Left ventricle myocardium inferior (tissue), 1 donor: ENCODE measurements at places on chromosomes 11 and 22.

DNA sequence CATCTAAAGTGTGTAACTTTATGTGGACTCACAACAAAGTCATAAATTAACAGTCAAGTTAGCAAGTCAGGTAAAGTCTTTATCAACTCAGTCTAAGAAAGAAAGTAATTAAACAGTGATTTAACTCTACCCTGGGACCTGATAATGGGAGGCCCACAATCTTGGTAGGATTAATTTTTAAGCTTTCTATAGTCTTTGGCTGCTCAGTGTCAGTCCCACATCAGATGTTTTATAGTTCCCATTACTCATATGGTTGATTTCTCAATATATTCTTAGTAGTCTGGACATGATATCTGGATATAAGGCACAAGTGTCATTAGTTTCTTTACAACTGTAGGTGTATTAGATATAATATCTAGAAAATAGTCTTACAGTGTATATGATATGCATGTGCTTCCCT is 38.5 kb upstream of the SCN3B start:
- no peak for DNase-seq

- no peak for DNase-seq
These were observed 9.1 kb downstream of the DRD4 start for GRCh38 chr11:646214-646613.

- DNase-seq, result no peak
These were observed 801 bp upstream of the TXNRD2 start for GRCh38 chr22:19942157-19943081.

DNA sequence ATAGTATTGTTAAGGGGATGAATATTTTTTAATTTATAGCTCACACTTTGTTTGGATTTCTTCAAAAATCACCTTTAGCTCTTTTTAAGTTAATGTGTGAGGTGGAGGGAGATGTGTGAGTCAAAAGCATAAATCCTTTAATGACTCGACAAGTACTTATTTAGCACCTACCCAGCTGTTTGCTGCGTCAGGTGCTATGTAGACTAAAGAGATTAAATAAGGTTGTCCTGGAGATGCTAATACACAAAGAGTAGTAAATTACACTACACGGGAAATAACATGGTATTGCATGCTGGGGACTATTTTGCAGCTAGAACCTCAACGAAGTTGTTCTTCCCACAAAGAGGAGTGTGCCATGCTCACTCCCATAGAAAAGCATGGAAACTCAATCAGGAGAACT is 583.3 kb upstream of the TENM4 start:
- DNase-seq, result no peak

DNA sequence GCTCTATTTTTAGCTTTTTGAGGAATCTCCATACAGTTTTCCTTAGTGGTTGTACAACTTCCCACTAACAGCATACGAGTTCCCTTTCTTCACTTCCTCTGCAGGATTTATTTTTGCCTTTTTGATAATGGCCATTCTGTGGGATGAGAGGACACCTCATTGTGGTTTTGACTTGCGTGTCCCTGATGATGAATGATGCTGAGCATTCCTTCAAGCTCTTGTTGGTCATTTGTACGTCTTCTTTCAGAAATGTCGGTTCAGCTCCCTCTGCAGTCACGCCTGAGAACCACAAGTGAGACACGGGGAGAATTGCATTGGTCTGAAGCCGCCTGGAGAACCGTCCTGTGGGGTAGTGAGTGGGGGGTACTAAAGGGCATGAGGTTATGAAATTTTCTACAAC is 2.0 kb upstream of the KRTAP5-10 start:
- no peak for DNase-seq

- DNase-seq, result no peak
These were observed 6.2 kb downstream of the CRYAB start for GRCh38 chr11:111905411-111905810.

DNA sequence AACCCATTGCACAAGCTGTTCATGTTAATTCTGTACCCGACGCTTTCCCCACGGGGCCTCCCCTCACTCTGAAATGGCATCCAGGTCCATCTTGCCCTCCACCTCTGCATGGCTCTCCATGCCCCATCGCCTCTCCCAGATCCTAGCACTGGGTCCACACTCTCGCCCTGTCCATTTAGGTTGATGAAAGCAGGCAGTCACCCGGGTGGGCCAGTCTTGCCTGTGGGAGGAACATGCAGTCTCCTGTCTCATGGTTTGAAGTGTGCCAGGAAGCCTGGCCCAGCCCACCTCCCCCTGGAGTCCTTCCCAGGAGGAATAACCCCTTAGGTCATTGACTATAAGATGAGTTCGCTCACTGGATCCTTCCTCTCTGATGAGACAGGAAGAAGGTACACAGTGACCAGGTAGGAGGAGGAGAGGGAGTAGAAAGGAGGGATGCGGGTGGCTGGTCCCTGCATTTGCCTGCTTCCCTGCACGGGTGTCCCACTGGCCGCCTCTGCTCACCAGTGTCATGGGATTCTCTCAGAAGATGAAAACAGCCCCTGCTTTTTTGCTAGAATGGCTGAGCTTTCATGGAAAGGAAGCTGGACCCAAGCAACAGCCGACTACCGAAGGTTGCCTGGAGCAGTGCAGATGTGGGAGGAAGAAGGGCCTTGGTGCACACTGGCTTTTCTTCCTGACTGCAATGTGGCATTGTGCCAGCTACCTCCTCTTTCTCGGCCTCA is 6.8 kb downstream of the TMEM121B start:
- DNase-seq, result no peak

DNA sequence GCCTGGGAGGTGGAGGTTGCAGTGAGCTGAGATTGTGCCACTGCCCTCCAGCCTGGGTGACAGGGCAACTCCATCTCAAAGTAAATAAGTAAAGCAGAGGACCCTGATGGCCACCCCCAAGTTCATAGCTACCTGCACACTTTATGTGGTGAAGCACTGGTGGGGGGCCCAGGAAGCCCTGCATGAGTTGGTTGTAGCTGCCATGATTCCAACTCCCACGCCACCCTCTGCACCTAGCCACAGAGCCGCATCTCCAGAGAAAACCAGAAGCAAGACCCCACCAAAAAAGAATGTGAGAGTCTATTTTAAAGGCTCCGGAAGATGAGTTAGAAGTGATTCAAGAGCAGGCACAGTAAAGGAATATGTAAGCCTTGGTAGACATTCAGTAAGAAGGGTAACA is 20.4 kb upstream of the TMA7B start:
- DNase-seq, result no peak

- DNase-seq, result no peak
These were observed 8.3 kb downstream of the CLCF1 start for GRCh38 chr11:67364783-67365722.

GRCh38 chr11:77517226-77517625 is 43.3 kb upstream of the PAK1 start:
- DNase-seq, result no peak

- no peak for DNase-seq
These were observed 44.1 kb upstream of the RAB1B start for GRCh38 chr11:66224226-66224855.

DNA sequence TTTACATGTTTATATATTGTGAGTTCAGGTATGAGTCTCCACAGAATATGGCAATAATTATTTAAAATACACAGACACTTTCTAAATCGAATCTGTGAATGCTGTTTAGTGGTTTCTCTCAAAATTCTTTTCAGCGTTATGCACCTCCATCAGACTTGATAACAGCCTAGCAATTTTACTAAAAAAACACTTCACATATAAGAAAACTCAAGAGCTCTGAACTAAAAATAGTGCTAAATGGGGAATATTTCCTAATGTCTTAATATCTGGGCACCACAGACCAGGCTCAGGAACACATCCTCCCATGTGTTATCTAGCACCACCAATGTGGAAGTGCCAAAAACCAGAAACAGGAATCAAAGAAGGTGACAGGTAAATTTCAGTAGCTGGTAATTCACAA is 47.9 kb downstream of the ARHGAP32 start:
- DNase-seq, result no peak

GRCh38 chr11:2375341-2375853 is 1.7 kb upstream of the CD81 start:
- DNase-seq, result peak; percentile 66

- DNase-seq, result no peak
These were observed 504.2 kb downstream of the SOX6 start for GRCh38 chr11:15852179-15852578.

DNA sequence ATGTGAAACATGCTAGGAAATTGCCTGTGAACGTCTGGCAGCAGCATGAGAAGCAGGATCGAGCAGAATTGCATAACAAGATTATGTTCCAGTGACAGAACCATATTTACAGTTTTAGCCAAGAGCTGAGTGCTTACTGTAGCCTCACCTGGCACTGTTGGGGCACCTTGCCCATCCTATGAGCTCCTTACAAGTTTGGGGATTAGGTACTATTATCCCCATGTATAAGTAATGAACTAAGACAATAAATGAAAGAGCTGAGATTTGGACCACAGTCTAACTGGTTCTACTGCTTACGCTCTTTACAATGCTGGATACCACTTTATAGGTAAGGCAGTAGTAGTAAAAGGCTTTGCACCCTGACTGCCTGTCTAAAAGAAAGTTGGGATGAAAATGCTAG is 17.1 kb upstream of the PATE1 start:
- no peak for DNase-seq
